ENCODE measurements at places on chromosomes 7 and 10. TPM values are rescaled to one million over a fixed set of nuclear protein-coding genes. Genes with fewer than 3 reads are reported as not detected.

TM9SF3 gene
- 65.3 TPM for total RNA-seq

PLEKHS1 gene
- 0.38 TPM for total RNA-seq

PDZD7 gene
- total RNA-seq: 2.3 TPM

TMEM213 gene
- 18.1 TPM for total RNA-seq

EFCAB10 gene
- not detected for total RNA-seq

Measured in suprapubic skin (tissue), 4 donors.